ENCODE measurements at places on chromosomes 11 and 22.

DNA sequence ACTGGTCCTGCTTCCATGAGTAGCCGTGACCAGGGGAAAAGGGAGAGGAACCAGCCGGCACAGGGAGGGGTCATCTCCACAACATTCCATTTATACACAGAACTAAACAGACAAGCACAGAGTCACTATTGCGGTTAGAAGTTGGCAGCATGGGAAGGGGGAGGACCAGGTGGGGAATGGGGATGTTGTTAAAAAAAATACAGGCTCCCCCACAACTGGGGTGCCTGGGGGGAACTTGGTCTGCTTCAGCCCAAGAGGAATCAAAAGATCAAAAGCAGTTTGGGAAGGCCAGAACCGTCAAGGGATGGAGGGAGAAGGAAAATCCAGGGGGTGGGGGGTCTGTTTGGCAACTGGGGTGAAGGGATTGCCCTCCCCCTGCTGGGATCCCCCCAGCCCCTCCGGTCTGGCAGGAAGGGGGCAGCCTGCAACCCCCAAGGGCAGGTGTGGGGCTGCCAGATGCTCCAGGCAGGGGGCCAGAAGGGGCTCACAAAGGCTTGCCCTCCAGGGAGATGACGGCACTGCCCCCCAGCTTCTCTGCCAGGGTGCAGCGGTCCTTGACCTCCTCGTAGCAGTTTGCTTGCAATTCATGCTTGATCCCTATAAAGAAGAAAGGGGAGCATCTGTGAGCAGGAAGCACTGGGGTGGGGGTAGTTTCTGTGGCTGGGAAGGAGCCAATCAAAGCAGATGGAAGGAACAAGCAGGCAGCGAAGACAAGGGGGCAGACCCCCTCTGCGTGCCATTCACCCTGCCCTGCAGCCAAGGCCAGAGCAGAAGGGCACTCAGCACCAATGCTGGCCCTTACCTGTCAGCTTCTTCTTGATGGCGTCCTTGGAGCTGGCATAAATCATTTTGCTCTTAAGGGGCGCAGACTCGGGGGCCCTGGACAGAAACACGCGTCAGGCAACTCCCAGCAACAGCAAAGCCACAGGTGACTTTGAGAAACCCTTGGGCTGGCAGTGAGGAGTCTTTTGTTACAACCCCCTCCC, 2.8 kb downstream of the CFL1 start:
- no peak for DNase-seq

DNA sequence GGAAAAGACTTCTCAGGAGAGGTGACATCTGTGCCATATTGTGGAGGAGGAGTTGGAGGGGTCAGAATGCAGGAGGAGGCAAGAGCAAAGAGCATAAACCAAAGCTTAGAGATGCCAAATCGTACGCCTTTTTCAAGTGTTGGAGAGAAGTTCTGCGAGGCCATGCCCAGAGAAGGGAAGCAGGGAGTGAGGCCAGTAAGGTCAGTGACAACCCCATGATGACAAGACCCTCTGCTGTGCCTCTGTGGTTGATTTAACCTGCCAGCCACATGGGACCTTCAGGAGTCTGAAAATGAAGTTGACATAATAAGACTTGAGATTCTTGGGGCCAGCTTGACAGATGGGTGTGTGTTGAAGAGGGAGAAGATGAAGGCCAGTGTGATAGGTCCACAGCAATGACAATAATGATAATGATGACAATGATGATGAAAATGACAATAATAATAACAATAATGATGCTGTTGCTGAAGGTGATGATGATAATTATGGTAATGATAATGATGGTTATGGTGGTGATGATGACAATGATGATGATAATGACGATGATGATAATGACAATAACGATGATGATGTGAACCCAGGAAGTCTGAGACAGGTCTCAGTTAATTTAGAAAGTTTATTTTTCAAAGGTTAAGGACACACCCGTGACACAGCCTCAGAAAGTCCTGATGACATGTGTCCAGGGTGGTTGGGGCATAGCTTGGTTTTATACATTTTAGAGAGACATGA, 152.6 kb upstream of the B3GAT1 start:
- DNase-seq = no peak

- no peak for DNase-seq
Measured at GRCh38 chr11:101567071-101567470, 16.7 kb downstream of the TRPC6 start.

GRCh38 chr22:27060190-27060589, 402.8 kb downstream of the MIAT start:
- DNase-seq = no peak

DNA sequence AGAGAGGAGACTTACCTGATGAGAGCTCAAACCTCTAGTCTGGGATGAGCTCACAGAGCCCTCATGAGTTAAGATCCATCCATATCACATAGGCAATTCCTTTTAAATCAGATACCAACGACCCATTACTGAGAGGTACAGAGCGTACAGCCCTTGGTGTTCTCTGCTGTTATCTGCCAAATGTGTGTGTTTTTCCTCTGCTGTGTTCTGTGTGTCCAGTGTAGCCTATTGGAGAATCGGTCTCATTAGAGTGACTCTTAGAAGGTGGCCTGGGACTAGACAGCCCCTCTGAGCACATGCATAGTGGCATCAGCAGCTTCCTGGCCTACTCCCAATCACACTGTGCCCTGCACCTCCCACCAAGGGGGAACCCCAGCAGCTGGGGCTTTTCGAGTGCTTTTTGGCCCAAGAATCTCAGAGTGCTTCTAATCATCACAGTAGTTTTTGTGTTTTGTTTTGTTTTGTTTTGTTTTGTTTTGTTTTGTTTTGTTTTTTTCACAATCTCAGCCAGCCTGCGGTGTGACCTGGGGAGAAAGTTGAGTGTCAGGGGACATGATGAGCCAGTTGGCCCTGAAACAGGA, 25.4 kb downstream of the TP53AIP1 start:
- no peak for DNase-seq

GRCh38 chr11:19842505-19842904, 129.9 kb downstream of the NAV2 start:
- DNase-seq = no peak
